ENCODE measurements at places on chromosomes 11 and 22.

GRCh38 chr22:26770624-26771023 lies 113.2 kb downstream of the MIAT start:
- DNase-seq = peak; percentile 44

DNA sequence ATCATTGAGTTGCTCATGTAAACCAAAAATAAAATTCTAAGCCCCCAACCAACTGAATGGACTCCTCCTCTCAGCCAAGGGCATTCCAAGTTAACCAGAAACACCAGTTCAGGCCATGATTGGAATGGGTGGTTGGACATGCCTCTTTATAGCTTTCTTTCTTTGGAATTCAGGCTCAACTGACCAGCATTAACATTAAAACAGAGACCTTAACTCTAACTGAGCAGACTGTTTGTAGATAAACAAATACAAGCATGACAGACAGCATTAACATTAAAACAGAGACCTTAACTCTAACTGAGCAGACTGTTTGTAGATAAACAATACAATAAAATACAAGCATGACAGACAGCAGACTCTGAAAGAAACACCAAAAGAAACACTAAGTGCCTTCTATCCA lies 278.2 kb downstream of the DLG2 start:
- no peak for DNase-seq

- peak; percentile 72 for DNase-seq
Measured at GRCh38 chr11:662689-663274, 25.7 kb downstream of the DRD4 start.

DNA sequence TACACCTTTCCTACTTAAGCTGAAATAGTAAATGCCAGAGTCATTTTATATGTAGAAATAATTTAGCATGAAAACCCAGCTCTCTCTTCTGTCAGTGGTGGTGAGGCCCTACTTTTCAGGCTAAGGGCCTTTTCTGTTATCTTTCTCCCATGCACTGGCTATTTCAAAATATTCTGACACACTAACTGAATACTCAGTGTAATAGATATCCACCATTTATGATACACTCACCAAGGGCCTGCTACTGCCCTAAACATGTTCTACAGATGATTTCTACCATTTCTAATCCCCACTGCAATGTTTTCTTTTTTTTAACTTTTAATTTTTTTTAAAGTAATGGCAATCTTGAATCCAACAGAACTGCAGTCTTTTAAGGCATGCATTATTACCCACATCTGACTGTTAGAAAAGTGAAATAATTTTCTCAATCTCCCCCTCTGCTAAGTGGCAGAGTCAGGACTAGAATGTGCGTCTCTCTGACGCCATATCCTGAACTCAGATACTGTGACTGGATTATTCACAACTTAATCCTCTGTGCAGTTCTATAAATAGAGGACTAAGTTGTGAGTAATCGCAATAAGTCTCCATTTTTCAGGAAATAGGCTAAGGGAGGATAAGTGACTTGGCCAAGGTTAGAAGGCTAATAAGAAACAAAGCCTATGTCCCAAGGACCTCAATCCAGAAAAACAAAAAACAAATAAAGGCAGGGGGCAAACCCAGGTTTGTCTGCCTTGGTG lies 44.0 kb downstream of the GRAMD1B start:
- peak; percentile 97 for DNase-seq

- no peak for DNase-seq
Measured at GRCh38 chr22:32721328-32722180, 80.0 kb upstream of the TIMP3 start.

DNA sequence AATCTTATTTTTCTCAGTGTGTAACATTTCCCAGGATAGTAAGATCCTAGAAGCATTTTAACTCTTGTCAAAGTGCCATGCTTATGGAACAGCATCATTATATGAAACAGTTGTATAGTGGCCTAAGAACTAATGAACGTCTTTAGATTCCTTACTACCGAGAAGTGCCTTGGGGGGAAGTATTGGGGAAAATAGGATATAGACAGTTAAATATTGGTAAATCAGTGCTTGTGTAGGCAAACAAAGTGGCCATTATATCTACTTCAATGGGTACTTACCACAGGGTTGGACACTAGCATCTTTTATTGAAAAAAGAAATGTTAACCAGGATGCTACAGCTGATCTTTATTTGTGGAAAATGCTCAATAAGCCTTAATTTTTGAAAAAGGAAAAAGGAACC lies 11.3 kb downstream of the FAR1 start:
- no peak for DNase-seq

DNA sequence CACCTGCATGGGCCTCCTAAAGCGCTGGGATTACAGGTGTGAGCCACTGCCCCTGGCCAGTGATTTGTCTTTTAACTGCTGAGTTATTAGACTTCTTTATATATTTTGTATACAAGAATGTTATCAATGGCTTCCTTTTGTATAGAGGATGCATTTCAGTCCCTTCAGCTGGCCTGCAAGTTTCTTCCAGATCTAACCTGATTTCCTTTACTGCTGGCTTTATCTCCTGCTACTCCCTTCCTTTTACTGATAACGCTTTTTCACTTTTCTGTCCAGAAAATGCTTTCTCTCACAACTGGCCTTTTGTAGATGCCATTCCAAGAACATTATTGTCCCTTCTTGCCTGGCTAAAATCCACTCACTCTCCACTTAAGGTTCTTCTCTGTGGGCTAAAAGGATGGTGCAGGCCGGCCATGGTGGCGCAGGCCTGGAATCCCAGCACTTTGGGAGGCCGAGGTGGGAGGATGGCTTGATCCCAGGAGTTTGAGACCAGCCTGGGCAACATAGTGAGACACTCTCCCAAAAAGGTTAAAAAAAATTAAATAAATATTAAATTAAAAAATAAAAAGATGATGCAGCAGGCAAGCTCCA lies 118.1 kb downstream of the NECTIN1 start:
- DNase-seq = no peak

GRCh38 chr22:35649026-35649553 lies 844 bp downstream of the APOL6 start:
- no peak for DNase-seq

DNA sequence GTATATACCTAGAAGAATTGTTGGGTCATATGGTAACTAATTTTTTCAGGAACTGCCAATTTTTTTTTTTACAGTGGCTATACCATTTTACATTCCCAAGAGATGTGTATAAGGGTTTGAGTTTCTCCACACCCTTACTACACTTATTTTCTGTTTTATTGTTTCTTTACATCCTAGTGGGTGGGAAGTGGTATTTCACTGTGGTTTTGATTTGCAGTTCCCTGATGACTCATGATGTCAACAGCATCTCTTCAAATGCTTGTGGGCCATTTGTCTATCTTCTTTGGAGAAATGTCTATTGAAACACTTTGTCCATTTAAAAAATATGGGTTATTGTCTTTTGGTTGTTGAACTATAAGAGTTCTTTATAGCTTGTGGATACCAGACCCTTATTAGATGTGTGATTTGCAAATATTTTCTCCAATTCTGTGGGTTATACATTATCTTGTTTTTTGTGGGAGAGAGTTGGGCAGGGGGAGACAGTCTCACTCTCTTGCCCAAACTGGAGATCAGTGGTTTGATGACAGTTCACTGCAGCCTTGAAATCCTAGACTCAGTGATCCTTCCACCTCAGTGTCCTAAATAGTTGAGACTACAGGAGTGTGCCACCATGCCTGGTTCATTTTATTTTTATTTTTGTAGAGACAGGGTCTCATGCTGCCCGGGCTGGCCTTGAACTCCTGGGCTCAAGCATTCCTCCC lies 30.3 kb upstream of the PISD start:
- peak; percentile 70 for DNase-seq

DNA sequence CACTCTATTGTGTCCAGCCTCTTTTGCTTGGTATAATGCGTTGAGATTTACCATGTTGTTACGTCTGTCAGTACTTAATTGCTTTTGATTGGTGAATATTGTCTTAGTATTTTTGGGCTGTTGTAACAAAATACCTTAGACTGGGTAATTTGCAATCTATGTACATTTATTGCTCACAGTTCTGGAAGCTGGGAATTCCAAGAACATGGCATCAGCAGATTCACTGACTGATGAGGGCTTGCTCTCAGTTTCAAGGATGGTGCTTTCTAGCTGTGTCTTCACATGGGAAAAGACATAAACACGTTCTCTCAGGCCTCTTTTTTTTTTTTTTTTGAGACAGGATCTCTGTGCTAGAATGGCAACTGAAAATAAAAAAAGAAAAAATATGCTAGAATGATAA lies 46.7 kb upstream of the INCENP start:
- DNase-seq = peak; percentile 20

DNA sequence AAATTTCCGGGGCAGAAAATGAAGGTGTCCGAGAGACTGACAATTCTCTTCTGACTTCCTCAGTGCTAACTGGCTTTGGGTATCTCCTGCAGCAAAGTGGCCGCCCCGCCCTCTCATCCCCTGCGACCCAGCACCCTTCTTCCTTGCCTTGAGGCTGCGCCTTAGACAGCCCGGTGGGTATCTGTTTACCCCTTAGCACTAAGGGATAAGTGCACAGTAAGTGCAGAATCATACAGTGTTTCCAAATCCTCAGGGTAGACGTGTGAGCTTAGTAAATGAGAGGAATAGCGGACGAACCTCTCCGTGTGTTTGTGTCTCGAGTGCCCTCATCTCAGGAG lies 368 bp upstream of the CHORDC1 start:
- no peak for DNase-seq

GRCh38 chr11:100229086-100229485 lies 458.0 kb upstream of the ARHGAP42 start:
- DNase-seq = no peak

DNA sequence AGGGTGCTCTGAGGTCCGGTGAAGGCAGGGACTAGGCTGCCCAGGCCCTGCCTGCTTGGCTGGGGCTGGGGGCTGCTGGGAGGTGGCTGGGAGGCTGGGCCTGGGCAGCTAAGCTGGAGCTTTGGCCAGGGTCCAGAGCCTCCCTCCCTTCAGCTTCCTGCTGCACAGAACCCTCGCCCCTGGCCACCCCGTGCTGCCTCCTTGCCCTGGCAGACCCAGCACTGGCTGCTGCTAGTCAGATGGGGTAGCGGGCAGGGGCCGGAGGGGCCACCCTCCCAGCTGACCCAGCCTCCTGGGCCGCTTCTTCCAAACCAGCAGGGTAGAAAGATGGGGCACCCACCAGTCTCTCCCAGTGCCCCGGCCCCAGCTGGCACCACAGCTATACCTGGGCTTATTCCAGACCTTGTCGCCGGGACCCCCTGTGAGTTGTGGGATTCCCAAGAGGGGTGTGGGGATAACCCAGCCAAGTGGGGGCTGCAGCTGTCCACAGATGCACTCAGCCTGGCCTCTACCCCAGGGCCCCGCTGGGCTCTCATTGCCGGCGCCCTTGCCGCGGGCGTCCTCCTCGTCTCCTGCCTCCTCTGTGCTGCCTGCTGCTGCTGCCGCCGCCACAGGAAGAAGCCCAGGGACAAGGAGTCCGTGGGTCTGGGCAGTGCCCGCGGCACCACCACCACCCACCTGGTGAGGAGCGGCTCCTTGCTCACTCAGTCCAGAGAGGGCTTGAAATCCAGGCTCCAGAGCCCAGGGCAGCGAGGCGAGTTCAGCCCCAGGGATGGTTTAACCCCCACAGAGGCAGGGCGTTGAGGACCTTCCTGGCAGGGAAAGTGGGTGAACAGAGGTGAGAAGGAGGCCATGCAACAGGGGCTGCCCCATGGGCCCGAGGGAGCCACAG lies at the start of gene SYT8:
SYT8 (plus strand) TSS at position 212 of the 892 bp plus-strand sequence; CDS start at position 328, 116 bp downstream.
- no peak for DNase-seq

GRCh38 chr22:34800260-34800980 lies 265.5 kb upstream of the ISX start:
- DNase-seq = no peak

DNA sequence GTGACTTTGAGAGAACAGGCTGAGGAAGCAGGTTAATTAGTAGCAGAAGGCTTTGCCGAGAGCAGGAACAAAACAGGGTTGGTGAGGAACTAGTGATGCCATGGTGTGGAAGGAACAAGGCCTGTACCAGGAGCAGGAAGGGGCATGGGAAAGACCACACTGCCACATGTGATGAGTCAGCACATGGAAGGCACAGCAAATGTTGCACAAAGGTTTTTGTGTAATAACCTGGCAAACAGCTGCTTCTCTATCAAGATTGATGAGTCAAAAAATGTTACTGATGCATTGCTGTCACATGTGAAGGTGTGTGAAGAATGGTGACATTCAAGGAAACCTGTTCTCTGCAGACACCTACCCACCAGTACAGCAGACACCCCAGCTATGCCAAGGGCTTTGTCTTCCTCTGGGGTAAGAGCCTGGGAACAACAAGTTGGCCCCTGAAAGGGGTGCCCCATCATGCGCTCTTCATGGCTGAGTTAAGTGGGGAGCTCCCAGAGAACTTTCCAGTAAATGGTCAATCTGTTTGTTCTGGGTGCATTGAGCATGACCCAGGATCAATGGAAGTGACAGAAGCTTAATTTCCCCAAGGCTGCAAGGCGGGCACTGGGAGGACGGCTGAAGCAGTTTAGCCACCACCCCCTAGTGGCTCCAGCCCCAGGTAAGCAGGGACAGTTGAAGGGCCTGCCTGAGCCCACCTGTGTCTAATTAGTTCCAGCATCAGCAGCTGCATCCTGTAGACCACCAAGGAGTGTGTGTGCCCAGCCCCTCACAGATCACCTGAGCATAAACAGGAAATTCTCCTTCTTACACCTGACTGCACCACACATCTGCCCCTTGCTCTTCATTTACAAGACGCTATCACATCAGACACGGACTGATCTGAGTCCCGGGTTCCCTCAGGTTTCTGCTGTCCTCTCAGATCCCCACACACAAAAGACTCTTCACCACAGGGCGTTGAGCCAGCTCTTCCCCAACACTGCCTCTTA lies 47.6 kb downstream of the GGTLC2 start:
- peak; percentile 71 for DNase-seq

- no peak for DNase-seq
Measured at GRCh38 chr22:27244328-27244727, 557.2 kb downstream of the MN1 start.

DNA sequence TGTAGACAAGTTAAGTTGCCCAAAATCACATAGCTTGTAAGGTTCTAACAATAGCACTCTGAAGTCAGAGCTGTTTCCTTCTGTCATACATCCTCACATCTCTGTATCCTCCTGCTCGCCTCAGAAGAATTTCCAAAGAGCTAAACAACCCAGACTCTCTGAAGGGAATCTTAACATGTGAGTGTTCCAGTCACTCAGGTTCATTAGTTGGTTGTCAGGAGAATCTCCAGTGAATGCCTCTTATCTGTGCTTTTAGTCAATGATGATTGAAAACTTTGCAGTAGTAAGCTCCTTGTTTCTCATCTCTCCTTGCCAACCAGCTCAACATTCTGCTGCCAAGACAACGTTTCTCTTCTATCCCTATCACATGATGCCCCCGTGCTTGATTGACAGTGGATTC lies 195.5 kb downstream of the C11orf91 start:
- DNase-seq = no peak
